T-helper 1 cell (primary cell): ENCODE measurements at places on chromosomes 6 and 20.

- DNase-seq, result no peak
Observed at GRCh38 chr6:143397227-143398222, 53.0 kb downstream of the ADAT2 start.

- DNase-seq, result no peak
Observed at GRCh38 chr20:31966991-31967655, 828 bp upstream of the XKR7 start.

GRCh38 chr6:82766476-82766875 is 299.2 kb downstream of the UBE3D start:
- no peak for DNase-seq

DNA sequence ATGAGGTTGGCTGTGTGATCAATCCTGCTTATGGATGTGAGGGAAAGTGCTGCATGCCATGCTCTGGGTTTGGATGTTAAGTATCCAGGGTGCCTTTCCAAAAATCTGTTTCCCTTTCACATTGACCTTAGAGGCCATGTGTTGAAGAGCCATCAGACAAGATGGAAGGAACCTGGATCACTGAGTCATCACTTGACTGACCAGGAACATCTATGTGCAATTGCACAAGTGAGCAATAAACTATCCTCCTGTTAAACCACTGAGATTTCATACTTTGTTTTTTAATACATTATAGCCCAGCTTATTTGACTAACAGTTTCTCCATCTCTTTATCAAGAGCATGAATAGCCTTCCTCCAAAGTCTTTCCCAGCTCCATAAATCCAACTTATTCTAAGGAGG is 17.8 kb upstream of the TMEM14A start:
- no peak for DNase-seq
